Activated CD4-positive, alpha-beta T cell treated with anti-CD3 and anti-CD28 coated beads, Interleukin-2, amount 10 ng/mL, durations not matched to agents 24 days and 14 days (primary cell): ENCODE measurements at places on chromosomes 3 and 15. TPM values are rescaled to one million over a fixed set of nuclear protein-coding genes. Genes with fewer than 3 reads are reported as not detected.
A peak's percentile ranks its signal among the peaks of the same experiment; 100 is the strongest.

Gene CFAP100
- not detected in 2 replicates for total RNA-seq

Gene PYGO1
- not detected in 2 replicates for total RNA-seq

GRCh38 chr15:91118817-91119590 lies 18.9 kb downstream of the SV2B start:
- peaks cover 6% of the 10 kb centered on the region for H3K4me1 ChIP-seq
- peaks cover 25% of the 10 kb centered on the region for H3K27me3 ChIP-seq
- DNase-seq = no peak

DNA sequence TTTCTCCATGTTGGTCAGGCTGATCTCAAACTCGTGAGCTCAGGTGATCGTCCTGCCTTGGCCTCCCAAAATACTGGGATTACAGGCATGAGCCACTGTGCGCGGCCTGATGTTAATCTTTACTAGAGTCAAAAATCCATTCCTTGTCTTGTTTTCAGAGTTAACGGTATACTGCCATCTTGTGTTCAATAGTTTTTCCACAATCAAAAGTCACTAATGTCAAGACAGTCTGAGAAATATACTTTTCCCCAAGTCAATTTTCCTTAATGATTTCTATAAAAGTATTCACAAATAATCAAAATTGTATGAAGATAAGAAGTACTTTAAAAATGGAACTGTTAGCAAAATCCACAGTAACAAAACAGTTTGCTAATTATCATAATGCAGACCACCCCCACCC lies 8.5 kb downstream of the CRBN start:
- H3K4me1 ChIP-seq = peaks cover 39% of the 10 kb centered on the region
- DNase-seq = peak; percentile 67
- H3K27ac ChIP-seq = peak overlapping the region; percentile 9
- no peaks in the 10 kb centered on the region for H3K27me3 ChIP-seq
- no peak overlapping the region for H3K4me3 ChIP-seq

GRCh38 chr3:58325525-58325992 lies 7.1 kb upstream of the PXK start:
- no peaks in the 10 kb centered on the region for H3K27me3 ChIP-seq
- peak overlapping the region; percentile 90 for H3K27ac ChIP-seq
- H3K4me1 ChIP-seq = peaks cover 28% of the 10 kb centered on the region
- DNase-seq = no peak
- H3K4me3 ChIP-seq = peak overlapping the region; percentile 23
- peaks cover 10% of the 10 kb centered on the region for H3K36me3 ChIP-seq
